ENCODE measurements at places on chromosomes 7 and 10. TPM values are rescaled to one million over a fixed set of nuclear protein-coding genes. Genes with fewer than 3 reads are reported as not detected.
A peak's percentile ranks its signal among the peaks of the same experiment; 100 is the strongest.

PTPN20 gene
- total RNA-seq = not detected

GRCh38 chr7:97126483-97127171 lies 9.1 kb downstream of the SDHAF3 start:
- H3K27ac ChIP-seq = no peak overlapping the region
- DNase-seq = peak; percentile 32
- H3K27me3 ChIP-seq = no peaks in the 10 kb centered on the region
- no peak overlapping the region for H3K4me3 ChIP-seq

- H3K4me3 ChIP-seq = no peak overlapping the region
- peaks cover 24% of the 10 kb centered on the region for H3K4me1 ChIP-seq
- no peak for DNase-seq
- no peaks in the 10 kb centered on the region for H3K27me3 ChIP-seq
- peak overlapping the region; percentile 72 for H3K27ac ChIP-seq
These were observed 6.6 kb downstream of the FLNC start for GRCh38 chr7:128836729-128837348.

DNA sequence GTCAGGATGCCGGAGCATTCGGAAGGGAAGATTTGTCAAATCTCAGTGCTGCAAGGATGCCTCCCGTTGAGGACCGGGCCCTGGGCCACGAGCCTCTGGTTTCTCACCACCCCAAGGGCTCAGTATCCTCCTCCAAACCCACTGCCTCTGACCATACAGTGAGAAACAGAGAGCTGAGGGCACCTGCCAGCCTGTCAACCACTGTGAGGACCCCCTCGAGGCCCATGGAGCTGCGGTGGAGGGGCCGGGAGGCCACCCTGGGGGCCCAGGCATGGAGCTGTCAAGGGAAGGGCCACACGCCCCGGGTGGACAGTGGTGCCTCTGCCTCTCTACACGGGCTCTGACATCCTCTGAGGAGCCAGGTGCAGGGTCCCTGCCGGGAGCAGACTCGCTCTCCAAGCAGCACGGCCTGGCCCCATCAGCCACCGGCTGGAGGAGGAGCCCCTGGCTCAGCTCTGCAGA lies 248.0 kb upstream of the TCERG1L start:
- H3K27ac ChIP-seq = no peak overlapping the region
- H3K4me3 ChIP-seq = no peak overlapping the region
- no peaks in the 10 kb centered on the region for H3K4me1 ChIP-seq
- no peak for DNase-seq
- no peaks in the 10 kb centered on the region for H3K27me3 ChIP-seq
- H3K36me3 ChIP-seq = no peaks in the 10 kb centered on the region

GRCh38 chr7:155979566-155979965 lies 167.3 kb upstream of the SHH start:
- no peak for DNase-seq
- no peak overlapping the region for H3K4me3 ChIP-seq
- H3K27me3 ChIP-seq = no peaks in the 10 kb centered on the region
- H3K36me3 ChIP-seq = no peaks in the 10 kb centered on the region
- no peaks in the 10 kb centered on the region for H3K4me1 ChIP-seq

DNA sequence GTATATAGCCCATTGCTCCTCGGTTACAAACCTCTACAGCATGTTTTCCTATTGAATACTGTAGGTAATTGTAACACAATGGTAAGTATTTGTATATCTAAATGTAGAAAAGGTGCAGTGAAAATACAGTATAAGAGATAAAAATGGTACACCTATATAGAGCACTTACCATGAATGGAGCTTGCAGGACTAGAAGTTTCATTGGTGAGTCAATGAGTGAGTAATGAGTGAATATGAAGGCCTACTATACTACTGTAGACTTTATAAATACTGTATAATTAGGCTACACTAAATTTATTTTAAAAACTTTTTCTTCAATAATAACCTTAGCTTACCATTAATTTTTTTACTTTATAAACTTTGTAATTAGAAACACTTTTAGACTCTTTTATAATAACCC lies 239.7 kb downstream of the CDK14 start:
- no peak overlapping the region for H3K27ac ChIP-seq
- H3K36me3 ChIP-seq = no peaks in the 10 kb centered on the region
- no peaks in the 10 kb centered on the region for H3K27me3 ChIP-seq
- H3K4me3 ChIP-seq = no peak overlapping the region
- H3K4me1 ChIP-seq = peaks cover 2% of the 10 kb centered on the region
- DNase-seq = no peak

DNA sequence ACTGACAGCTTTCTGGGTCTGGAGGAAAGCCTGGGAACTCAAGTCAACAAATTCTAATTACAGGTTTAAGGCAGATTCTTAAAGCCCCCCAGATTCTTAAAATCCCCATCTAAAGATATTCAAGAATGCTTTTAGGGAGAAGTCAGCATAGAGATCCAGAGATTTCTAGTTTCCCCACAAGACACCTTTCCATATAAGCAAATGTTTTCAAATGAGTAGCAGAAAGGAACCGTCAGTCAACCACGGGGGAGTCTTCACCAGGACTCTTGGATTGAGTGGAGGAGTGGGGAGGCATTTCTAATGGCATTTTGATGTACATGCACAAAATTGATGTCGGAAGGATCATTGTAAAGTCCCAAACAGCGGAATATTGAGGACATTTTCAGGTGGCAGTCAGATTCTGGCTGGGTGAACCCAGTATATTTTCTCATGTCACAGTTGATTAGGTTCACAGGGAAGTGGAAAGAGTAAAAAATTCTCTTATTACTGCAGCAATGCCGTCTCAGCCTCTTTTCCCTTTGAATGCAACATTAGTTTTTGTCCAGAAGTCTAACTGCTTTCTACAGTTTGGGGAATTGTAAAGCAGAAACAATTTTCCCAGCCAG lies 191.7 kb upstream of the YAE1 start:
- no peaks in the 10 kb centered on the region for H3K4me1 ChIP-seq
- no peak for DNase-seq
- no peaks in the 10 kb centered on the region for H3K36me3 ChIP-seq
- no peaks in the 10 kb centered on the region for H3K27me3 ChIP-seq

Data from IMR-90 (cell line).